ENCODE measurements at places on chromosomes 2 and 18.

DNA sequence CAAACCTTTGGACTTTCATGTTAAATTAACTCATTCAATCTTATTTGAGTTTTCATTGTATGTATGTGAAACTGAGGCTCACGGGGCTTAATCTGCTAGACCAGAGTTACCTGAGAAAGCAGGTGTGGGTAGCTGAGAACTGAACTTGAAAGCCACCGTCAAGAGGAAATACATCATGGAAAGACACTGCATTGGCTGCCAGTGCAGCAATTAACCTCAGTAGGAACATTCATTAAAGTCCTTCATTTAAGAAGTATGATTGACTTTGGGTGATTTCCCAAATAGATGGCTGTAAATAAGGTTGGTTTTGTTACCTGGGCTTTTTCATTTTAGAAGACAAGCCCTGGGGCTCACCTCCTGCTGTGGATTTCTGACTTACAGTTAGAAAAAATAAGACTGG lies 36.5 kb upstream of the MGAT5 start:
- DNase-seq = no peak
- no peak overlapping the region for H3K4me3 ChIP-seq
- no peaks in the 10 kb centered on the region for H3K36me3 ChIP-seq

- no peak overlapping the region for H3K27ac ChIP-seq
- H3K4me3 ChIP-seq = no peak overlapping the region
- no peaks in the 10 kb centered on the region for H3K36me3 ChIP-seq
- peak; percentile 57 for DNase-seq
- H3K27me3 ChIP-seq = no peaks in the 10 kb centered on the region
Observed at GRCh38 chr2:165698444-165698884, 95.6 kb downstream of the GALNT3 start.

- no peak for DNase-seq
- no peaks in the 10 kb centered on the region for H3K36me3 ChIP-seq
- H3K4me3 ChIP-seq = no peak overlapping the region
- H3K4me1 ChIP-seq = no peaks in the 10 kb centered on the region
Observed at GRCh38 chr2:239533569-239534316, 132.9 kb upstream of the HDAC4 start.

- no peaks in the 10 kb centered on the region for H3K36me3 ChIP-seq
- no peak overlapping the region for H3K4me3 ChIP-seq
- peak; percentile 34 for DNase-seq
- H3K27me3 ChIP-seq = no peaks in the 10 kb centered on the region
- no peaks in the 10 kb centered on the region for H3K4me1 ChIP-seq
- H3K27ac ChIP-seq = no peak overlapping the region
Observed at GRCh38 chr2:60992985-60993392, 24.5 kb upstream of the PEX13 start.

DNA sequence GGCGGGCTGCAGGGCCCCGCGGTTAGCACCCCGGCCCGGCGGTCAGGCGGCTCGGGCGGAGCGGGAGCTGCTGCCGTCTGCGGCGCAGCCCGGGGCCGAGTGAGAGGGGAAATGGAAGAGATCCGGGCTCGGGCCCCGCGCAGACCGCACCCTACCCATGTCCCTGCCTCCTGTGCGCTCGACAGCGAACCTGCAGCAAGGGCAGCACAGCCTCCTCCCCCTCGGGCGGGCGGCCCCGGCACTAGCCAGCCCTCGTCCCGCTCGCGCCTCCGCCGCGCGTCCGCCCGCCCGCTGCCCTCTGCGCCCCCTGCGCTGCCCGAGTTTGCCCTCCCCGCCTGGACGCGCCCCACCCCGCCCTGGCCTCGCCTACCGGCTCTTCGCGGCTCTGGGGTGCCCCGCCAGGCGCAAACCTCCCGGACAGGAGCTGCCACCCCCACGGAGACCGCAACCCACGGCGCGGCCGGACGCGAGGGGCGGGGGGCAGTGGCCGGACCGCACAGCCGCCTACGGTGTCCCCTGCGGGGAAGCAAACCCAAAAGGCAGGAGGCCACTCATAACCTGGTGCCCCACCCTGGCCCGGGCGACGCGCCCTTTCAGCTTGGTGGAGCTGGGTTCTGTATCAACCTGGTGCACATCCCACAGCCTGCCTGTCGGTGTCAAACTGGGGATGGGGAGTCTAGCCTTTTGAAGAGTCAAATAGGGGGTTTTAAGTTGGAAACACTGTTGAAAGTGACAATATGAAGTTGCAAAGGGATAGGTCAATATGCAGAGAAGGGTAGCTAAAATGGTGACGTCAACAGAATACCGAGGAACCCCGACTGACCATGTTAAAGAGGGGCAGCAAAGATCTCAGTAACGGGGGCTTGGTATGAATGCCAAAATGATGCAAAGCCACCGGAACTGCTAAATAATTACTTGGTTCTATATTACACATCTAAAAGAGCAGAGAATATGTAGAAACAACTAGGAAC lies at the start of gene IHH:
IHH (minus strand) TSS at position 101 of the 971 bp plus-strand sequence. CDS start 454 bp downstream, outside the sequence.
- H3K27ac ChIP-seq = no peak within 1 kb of the TSS
- DNase-seq = no peak
- peaks cover 2% of the 10 kb centered on the region for H3K4me1 ChIP-seq
- H3K4me3 ChIP-seq = no peak within 1 kb of the TSS

GRCh38 chr2:157327621-157328500 lies 2.2 kb upstream of the ERMN start:
- H3K4me1 ChIP-seq = no peaks in the 10 kb centered on the region
- H3K36me3 ChIP-seq = no peaks in the 10 kb centered on the region
- H3K27me3 ChIP-seq = no peaks in the 10 kb centered on the region
- no peak overlapping the region for H3K27ac ChIP-seq
- no peak overlapping the region for H3K4me3 ChIP-seq

GRCh38 chr2:125850541-125850940 lies 805.4 kb upstream of the GYPC start:
- no peak overlapping the region for H3K4me3 ChIP-seq
- H3K27me3 ChIP-seq = no peaks in the 10 kb centered on the region
- H3K36me3 ChIP-seq = no peaks in the 10 kb centered on the region
- H3K27ac ChIP-seq = no peak overlapping the region
- no peak for DNase-seq

DNA sequence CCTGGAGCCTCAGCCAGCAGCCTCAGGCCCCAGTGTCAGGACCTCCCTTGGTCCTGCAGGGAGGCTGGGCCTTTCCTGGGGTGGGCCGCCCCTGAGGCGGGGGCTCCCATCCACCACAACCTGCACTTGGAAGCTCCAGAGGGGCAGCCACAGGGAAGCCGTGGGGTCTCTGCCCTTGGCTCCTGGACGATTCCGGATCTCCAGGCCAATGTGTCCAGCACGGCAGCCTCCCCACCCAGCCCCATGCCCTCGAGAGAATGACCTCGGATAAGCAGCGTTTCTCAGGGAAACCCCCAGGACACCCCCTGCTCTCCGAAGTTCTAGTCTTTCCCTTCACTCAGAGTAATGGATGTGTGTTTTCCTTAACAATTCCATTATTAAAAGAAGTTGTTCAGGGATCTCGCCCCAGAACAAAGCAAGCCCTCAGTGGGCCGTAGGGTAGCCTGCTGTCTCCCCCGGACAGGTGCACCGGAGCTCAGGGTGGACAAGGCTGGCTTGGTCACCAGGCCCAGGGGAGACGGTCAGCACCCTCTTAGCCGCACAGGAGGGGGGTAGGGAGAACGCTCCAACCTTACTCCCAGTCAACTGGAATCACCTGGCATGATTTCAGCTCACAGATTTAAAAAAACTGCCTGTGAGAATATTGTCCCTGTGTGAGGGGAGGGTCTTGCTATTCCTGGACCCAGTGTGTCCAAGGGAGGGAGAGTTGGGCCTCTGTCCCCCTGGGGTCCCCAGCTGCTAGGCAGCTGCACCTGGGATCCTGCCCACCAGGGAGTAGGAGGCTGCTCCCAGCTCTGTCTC lies 72.2 kb upstream of the OTOS start:
- H3K4me3 ChIP-seq = no peak overlapping the region
- H3K4me1 ChIP-seq = no peaks in the 10 kb centered on the region
- no peak overlapping the region for H3K27ac ChIP-seq
- H3K27me3 ChIP-seq = no peaks in the 10 kb centered on the region

DNA sequence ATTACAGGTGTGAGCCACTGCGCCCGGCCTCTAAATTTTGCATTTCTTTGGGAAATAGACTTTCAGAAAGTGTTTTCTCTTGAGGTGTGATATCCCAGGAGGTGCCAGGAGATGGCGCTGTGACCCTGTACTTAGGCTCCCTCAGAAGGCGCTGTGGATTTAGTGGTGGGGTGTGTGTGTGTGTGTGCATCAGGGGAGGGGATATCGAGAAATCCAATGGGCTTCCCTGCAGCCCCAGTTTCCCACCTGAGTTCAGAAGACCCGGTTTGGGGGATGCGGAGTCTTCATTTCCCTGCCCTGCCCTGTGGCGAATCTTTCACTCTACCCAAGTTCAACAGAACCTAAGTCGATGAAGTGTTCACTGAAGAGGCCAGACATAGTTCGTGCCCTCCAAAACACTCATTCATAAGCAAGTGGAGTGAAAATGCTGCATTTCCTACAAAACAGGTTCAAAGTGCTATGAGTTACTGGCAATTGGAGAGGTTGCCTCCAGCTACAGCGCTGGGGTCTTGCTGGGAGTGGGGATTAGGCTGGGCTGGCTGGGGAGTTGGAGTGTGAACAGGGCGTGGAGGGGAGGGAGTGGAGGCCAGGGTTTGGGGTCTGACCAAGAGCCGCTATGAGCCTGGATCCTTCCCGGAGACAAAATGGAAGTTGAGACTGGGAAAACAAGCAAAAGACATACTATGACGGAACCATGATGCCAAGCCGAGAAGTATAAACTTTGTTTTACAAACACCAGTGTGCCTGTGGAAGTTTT lies 6.5 kb upstream of the WNT6 start:
- peak overlapping the region; percentile 12 for H3K27ac ChIP-seq
- H3K4me1 ChIP-seq = peaks cover 45% of the 10 kb centered on the region

DNA sequence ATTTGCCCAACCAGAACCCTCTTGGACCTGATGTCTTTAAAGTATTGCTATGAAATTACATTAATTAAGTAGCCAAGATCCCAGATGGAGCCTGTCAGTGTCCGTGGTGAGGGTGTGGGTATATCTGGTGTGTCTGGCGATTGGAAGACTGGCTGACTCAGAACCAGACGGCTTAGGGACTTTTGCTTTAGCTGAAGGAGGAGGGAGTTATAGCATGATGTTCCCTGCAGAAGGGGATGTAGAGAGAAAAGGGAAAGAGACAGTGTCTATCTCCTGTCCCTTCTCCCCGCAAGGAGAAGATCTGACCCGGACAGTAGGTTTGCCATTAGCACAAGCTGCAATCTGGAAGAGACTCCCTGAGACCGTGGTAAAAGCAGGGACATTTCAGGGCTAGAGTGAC lies 60.6 kb downstream of the POU3F3 start:
- H3K4me1 ChIP-seq = no peaks in the 10 kb centered on the region
- H3K4me3 ChIP-seq = no peak overlapping the region
- no peaks in the 10 kb centered on the region for H3K27me3 ChIP-seq
- no peak for DNase-seq
- no peaks in the 10 kb centered on the region for H3K36me3 ChIP-seq

DNA sequence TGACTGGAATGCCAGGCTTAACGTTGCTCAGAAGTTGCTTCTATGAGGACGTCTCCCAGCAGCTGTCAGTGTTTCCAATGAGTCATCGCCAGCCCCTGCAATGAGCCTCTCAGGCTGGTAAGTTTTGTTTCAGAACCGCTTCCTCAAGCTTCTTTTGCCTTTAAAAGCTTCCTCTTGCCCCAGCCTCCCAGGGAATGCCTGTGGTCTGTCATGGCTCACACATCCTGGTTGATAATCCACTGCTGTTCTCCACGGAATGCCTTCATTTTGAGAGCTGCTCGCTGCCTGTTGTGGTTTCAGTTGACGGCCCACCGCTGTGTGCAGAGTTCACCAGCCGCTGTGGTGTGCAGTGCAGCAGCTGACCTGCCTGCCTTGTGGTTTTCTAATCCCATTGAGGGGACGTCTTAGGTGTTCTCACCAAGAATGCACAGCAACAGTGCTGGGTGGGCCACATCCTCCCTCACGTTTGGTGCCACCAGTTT lies 96.4 kb downstream of the RTP5 start:
- no peaks in the 10 kb centered on the region for H3K27me3 ChIP-seq
- H3K27ac ChIP-seq = peak overlapping the region; percentile 75
- H3K36me3 ChIP-seq = no peaks in the 10 kb centered on the region

DNA sequence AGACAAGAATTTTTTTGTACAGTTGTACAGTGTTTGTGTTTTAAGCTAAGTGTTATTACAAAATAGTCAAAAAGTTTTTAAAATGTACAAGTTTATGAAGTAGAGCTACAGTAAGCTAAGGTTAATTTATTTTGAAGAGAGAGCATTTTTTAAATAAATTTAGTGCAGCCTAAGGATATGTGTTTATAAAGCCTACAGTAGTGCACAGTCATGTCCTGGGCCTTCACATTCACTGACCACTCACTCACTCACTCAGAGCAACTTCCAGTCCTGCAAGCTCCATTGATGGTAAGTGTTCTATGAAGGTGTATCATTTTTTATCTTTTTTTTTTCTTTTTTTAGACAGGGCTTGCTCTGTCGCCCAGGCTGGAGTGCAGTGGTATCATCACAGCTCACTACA lies 44.2 kb downstream of the SFXN5 start:
- H3K27ac ChIP-seq = no peak overlapping the region
- H3K4me3 ChIP-seq = no peak overlapping the region
- DNase-seq = no peak
- H3K27me3 ChIP-seq = no peaks in the 10 kb centered on the region

DNA sequence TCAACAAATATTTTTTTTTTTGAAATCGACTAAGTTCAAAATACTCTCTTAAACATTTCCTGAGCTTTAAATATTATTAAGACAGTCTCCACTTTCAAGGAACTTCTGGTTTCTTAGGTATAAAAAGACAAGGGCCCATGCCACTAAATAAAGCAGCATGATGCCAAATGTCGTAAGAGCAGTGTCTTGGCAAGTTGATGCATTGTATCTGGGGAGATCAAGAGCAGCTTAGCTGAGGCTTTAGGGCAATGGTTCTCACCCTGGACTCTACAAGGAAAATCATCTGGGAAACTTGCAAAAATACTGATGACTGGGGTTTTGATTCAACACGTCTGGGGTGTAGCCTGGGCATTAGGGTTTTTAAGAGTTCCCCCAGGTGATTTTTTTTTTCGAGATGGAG lies 41.3 kb downstream of the COL4A3 start:
- no peaks in the 10 kb centered on the region for H3K27me3 ChIP-seq
- H3K4me1 ChIP-seq = no peaks in the 10 kb centered on the region
- no peak overlapping the region for H3K4me3 ChIP-seq
- no peak for DNase-seq
- no peaks in the 10 kb centered on the region for H3K36me3 ChIP-seq

All from trophoblast cell (in vitro differentiated cells and primary cell).